ENCODE measurements at places on chromosomes 1 and 21.

DNA sequence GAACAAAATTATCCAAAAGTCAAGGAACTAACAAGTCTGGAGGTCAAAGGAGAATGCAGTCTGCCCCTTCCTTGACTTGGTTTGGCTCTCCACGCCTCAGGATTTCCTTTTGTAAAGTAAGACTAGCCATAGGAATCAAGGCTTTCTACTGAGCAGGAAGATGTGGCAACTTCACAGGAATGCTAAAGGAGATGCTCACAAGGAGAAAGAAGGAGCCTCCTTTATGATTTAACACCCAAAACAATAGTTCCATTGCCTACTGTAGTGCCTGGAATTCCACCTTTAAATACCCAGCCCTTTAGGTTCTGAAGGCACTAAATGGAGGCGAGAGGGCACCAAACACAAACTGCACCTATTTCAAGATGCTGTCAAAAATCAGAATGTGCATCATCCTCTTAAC lies 176.3 kb upstream of the NFIA start:
- DNase-seq: no peak

- DNase-seq: no peak
Measured at GRCh38 chr1:112423207-112423606, 27.2 kb downstream of the CTTNBP2NL start.

DNA sequence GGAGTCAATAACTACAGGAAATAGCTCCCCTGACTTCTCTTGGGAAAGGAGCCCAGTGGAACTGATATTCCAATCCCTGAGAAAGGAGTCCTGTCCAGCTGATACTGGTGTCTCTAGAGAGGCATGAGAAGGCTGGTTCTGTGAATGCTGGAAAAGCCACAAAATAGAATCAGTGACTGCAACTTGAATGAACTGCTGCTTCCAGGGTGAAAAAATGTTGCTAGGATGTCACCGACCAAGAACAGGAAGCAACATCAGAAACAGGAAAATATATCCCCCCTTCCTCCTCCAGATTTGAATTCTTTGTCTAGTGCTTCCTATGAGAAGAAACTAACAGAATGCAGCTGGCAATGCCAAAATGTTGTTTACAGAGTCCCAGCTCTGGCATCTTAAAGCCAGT lies 269.3 kb upstream of the LYPLAL1 start:
- no peak for DNase-seq

DNA sequence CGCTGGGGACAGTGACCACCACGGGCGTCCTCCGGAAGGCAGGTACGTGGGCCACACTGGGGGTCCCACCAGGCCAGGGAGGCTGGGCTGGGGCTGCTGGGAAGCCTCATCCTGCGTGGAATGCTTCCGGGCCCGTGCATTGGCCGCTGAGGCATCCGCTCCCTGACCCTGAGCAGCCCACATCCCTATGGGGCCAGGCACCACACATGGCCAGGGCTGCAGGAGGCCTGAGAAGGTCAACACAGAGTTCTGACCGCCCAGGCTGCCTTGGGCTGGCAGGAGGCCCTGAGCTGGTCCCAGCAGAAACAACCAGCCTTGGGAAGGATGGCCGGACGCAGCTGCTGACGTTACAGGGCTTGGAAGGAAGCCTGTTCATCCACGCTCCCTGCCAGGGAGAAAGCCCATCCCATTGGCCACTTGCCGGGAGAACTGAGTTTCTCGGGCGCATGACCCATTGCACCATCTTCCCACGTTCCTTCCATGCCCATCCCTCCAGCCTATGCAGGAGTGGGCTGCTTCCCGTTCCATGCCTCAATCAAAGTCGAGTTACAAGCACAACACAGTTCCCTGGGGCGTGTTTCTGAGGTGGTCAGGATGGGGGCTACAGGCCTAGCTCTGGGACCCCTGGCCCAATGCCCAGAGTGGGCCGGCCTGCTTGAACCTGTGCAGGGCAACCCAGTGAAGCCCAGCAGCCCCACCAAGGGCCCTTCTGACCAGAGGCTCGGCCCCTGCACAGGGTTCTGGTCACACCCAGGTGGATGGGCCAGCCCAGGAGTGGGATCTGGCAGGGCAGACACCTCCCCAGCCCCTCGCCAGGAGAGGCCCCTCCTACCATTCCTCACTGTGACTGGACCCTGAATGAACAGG lies 31.7 kb downstream of the TRIM11 start:
- no peak for DNase-seq

GRCh38 chr1:203531063-203531462 lies 37.1 kb downstream of the OPTC start:
- no peak for DNase-seq

DNA sequence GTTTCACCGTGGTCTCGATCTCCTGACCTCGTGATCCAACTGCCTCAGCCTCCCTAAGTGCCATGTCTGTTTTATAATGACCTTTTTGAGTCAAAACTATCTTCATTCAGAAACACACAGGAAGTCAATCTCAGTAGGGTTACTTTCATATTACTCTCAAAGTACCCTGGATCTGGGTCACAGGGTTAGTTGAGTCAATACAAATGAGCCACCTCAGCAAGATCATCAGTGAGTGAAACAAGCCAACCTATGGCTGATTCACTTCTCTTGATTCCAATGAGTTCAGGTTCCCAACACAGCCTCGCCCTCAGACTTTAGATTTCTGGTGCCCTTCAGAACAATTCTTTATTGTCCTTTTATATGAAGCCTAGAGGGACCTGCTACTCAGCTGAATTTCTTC lies 76.9 kb downstream of the ZC3H11B start:
- no peak for DNase-seq

DNA sequence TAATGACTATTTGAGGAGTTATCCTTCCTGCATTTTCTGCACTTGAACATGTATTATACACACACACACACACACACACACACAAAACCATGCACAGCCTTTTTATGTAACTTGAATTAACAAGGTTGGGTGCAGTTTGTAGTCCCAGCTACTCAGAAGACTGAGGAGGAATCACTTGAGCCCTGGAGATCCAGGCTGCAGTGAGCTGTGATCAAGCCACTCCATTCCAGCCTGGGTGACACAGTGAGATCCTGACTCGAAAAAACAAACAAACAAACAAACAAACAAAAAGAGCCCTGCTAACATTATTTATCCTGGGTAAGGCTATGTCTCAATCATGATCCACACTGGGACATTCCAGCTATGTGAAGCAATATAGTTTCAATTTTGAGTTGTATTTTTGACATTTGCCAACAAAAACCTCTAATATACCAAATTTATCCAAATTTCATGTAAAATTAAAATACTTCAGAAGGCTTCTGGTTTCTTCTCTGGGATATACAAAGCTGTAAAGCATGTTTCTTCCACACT lies 156.8 kb downstream of the NTPCR start:
- no peak for DNase-seq

GRCh38 chr1:35571263-35571662 lies 1.9 kb upstream of the TFAP2E start:
- no peak for DNase-seq

DNA sequence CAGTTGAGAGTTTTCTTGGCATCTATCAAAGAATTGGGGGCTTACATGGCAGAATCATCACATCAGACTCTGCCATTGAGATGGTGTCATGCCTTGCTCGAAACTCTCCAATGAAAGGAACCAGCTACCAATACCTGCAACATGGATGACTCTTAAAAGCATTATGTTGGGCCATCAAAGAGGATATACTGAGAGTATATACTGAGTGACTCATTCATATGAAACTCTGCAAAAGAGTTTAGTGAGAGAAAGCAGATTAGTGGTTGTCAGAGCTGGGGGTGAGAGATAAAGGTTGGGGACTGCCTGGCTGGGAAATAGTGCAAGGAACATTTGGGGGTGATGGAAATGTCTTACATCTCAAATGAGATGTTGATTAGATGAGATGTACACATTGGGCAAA lies 14.7 kb upstream of the HMGB4 start:
- DNase-seq: no peak

DNA sequence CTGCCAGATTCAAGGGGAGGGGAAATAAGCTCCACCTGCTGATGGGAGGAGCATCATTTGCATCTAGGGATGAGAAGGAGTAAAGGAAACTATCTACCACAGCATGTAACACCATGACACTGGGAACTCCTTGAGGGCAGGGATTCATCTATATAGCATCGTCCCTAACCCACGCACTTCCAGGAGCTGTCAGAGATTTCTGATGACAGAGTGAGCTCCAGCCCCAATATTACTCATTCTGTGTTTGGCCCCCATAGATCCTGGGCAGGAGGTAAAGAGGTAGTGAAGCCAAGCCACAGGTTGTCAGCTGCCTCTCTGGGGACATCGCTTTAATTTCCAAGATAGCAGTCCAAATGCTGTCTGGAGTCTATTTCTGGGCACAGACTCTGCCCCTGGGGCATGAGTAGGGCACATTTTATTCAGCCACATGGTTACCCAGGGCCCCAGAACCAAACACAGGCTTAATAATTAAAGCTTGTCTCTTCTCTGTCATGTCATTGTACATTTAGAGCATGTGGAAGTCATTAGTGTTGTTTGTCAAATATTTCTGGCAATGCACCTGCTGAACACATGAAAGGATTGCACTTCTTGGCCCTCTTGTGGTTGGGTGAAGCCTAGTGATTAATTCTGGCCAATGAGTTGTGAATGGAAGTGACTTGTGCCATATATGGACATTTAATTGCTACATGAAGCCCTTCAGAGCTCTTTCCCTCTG lies 105.9 kb upstream of the POU3F1 start:
- DNase-seq: peak; percentile 79

GRCh38 chr1:20730690-20731056 lies 1.8 kb downstream of the SH2D5 start:
- no peak for DNase-seq

- DNase-seq: no peak
Measured at GRCh38 chr1:41626146-41626545, 141.7 kb upstream of the EDN2 start.

GRCh38 chr1:198253668-198254067 lies 96.9 kb downstream of the NEK7 start:
- DNase-seq: no peak

DNA sequence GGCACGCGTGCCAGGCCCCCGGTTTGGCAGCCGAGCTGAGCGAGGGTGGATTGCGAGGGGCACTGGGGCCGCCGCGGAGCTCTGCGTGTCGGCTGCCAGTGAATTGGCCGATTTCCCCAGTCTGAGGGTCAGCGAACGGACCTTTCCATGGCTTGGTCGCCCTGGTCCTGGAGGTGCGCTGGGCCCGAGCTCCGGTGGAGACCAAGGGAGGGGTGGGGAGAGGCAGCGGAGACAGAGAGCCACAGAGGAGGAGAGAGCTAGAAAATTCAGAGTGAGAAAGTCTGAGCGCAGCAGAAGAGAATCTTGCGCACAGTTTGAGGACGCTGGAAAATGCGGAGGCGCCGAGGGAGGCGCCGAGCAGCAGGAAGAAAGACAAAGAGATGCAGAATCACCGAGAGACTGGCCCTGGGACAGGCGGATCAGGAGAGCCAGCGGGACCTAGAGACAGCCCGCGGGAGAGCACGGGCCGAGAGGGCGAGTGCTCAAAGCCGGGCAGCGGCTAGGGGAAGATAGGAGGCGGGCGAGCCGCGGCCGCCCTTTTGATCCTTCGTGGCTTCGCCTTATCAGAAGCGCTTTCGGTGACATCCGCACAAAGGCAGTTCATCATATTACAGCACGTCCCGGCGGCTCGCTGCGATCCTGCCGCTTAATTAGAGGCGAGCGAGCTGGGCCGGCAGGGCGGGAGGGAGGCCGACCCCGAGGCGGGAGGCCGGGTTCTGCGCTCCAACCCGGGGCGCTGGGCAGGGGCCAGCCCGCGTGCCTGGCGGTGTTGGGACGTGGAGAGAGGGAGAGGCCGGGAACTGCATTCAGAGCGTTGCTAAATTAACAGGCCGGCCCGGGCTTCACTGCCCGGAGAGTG lies 12.7 kb downstream of the PAX7 start:
- DNase-seq: no peak

- no peak for DNase-seq
Measured at GRCh38 chr21:35053356-35054096, 4.4 kb upstream of the RUNX1 start.

DNA sequence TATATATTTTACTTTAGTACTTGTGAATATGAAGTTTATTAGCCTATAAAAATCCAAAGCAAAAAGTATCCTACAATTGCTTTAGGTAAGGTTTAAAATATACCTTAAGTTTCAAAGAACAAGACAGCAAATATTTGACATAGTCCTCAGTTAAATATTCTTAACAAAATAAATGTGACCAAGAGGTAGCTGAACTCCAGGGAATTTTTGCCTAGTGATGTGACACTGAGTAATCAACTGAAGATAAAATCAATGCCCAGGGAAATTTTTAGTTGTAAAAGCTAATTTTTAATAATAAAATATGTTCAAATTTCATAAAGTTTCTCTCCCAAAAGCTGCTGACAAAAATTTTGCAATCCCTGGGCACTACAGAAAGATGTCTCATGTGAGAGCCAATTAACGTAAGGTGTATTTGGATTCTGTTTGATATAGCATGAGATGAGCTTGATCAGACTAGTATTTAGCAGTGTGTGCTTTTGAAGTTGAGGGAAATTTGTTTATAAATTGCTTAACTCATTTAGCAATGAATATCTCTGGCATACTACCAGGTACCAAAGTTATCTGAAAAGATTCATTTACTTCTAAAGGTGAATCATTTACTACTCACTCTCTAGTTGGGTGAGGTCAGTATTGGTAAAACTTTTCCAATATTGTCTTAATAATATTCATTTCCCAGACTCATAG lies 80.2 kb upstream of the PALMD start:
- DNase-seq: no peak

DNA sequence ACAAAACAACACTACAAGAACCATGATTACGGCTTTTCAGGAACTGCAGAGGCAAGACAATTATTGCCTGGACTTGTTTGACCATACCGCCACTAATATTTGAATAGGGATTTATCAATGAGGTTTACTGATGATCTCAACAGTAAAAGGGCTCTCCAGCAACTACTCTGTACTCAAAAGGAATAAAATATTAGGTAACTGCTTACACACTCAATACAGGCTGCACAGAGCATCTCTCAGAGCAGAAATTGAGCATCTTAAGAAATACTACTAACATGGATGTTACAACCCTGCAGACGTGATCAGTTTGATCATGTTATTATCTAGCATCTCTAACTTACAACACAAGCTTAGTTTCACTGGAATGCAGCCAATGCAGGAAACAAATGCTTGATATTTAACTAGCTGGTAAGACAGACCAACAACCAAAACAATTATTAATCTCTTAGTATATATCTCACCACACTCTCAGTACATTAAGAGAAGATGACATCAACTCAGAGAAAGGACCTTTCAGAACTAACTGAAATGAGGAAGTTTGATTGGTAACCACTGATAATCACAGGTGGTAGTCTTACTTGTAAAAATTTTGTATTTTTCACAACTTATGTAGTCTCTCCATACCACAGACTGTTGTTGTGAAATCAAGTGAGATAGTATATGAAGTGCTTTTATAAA lies 52.2 kb downstream of the PUM1 start:
- DNase-seq: peak; percentile 77
